ENCODE measurements at places on chromosomes 11 and 22.
A peak's percentile ranks its signal among the peaks of the same experiment; 100 is the strongest.

- no peak for DNase-seq
Measured at GRCh38 chr11:69971741-69972140, 106.4 kb upstream of the ANO1 start.

DNA sequence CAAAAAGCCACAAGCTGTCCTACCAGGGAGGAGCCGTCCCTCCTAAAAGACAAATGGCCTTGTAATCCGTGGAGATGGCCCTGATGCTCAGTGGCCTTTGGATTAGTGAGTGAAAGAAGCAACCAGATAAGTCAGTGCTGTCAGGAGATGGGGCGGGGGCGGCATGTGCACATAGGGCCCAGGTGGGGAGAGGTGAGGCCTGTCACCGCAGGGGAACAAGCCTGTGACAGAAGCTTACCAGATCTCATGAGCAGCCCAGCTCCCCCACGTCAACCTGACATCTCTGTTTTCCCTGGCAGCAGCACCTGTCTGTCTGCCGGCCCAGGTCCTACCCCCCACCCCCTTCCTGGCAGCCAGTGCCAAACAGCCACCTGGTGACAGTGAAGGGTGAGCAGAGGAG, 162.6 kb downstream of the BUD13 start:
- no peak for DNase-seq

DNA sequence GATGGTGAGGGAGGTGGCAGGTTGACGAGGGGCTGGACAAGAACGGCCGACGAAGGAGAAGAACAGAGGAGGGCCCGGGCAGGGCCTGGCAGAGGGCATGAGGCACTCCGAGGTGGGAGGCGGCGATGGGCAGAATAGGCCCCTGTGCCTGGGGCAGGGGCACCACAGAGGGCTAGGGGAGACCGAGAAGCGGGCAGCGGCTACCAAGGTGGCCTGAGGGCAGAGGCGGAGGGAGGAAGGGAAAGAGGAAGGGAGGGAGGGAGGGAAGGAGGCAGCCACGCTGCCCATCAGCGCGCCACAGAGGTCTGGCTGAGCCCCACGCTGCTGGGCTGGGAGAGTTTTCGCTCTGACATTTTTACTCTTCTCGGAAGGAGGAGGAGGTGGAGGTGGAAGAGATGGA, 11.3 kb downstream of the LSP1 start:
- no peak for DNase-seq

GRCh38 chr11:109329716-109330115, 92.3 kb upstream of the C11orf87 start:
- no peak for DNase-seq

- no peak for DNase-seq
Measured at GRCh38 chr22:30028731-30029130, 51.5 kb upstream of the HORMAD2 start.

GRCh38 chr11:130379276-130379675, 49.1 kb downstream of the ADAMTS8 start:
- DNase-seq = no peak

DNA sequence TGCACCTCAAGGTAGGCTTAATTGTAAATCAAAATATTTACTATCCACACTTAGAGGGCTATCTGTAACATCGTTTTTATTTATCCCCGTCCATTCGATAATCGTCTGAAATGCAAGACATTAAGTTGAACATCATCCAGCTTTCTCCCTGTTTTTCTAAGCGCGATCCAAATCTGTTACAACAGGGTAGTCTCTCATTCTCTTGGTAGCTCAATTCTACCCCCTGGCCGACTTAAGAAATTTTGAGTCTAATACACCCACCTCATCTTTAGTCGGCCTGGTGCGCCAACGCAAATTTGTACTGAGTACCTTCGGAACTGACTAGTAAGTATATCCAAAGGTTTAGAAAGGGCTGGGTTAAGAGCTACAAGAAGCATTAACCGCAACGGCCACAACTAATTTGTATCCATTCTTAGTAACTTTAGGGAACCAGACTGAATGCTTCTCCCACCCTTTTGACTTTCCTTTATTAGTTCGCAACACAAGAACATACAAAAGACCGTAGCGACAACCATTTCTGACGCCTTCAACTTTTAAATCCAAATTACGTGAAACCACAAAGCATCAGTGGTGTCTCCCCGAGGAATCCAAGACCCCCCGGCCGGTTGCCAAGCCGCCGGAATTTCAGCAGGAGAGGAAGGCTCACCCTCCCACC, 1.0 kb upstream of the ZNF143 start:
- no peak for DNase-seq

DNA sequence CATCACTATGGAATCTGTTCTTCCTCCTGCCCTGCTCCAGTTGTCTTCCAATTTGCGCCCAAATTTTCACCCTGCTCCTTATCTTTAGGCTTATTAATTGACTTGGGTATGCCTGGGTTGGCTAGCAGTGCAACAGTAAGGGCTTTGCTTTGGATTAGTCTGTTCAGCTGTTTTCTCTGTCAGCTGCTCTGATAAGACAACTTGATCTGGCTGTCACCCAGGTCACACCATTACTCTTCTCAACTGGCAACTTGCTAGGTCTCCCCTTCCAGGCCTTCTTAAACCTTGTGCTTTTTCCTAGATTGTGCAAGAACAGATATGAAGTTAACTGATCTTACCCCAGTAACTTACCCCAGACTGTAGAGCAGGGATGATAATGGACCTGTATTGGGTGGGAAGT, 357.8 kb upstream of the LARGE1 start:
- no peak for DNase-seq

GRCh38 chr22:31286360-31287255, 5.7 kb downstream of the PIK3IP1 start:
- DNase-seq = no peak

GRCh38 chr11:60852117-60852981, 3.4 kb downstream of the PTGDR2 start:
- peak; percentile 51 for DNase-seq

- DNase-seq = peak; percentile 2
Measured at GRCh38 chr22:23062616-23063538, 7.4 kb upstream of the GNAZ start.

DNA sequence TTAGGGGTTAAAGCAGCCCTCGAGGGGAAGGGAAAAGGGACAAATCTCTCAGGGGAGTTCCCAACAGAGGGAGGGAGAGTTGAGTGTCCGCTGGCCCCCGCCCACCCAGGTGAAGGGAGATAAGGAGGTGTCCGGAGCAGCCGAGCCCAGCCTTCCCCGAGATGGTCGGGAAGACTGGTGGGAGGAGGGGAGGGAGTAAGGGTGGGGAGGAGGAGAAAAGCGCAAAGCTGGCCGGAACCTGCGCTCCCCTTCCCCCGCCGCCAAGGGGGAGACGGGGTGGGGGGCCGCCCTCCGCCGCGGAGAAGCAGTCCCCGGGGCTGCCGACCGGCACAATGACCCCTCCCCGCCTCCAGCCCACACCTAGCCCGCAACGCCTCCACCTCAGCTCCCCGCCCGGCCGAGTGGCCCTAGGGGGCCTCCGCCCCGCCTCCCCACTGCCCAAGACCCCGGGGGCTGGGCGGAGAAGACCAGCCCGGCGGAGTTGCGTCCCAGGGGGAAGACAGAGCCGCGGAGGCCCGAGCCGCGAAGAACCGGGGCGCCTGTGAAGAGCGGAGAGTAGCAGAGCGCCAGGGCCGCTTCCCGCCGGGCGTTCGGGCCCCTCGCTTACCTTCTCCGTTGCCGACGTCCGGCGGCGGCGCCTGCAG, 479 bp downstream of the RSF1 start:
- DNase-seq = peak; percentile 80

DNA sequence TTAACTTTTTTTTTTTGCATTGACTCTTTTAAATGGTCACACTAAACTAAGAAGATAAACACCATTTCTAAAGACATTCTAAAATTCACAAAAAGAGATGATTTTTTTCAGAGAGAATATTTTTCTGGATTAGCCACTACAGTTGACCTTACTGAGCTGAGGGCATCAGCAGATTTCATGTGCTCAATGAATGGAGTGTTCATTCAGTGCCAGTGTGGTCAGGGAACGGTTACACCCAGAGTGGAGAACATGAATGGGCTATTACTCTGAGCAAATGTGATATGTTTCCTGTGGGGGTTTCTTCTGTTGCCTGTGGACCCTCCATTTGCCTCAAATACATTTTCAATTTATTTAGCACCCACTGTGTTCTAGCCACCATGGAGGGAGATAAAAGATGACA, 19.1 kb downstream of the PKNOX2 start:
- DNase-seq = no peak

DNA sequence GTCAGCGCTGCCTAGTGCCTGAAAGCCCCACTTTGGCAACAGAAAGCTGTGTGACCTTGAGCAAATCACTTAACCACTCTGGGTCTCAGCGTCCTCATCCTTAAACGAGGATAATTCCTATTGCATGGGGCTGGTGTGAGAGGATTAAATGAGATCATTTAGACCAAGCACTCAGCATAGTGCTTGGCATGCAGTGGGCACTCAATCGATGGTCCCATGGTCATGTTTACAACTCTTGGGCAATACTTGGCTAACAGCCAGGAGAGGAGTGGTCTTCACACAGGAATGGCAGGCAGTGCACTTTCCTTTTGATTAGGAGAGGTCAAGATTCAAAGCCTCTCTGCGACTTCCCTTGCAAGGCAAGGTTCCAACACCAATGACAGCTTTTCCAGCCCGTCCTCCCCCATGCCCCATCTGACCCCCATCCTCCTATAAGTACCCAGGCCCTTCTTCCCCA, 14.1 kb downstream of the TNKS1BP1 start:
- DNase-seq = no peak

GRCh38 chr11:113147249-113147648, 167.1 kb upstream of the TTC12 start:
- DNase-seq = no peak

DNA sequence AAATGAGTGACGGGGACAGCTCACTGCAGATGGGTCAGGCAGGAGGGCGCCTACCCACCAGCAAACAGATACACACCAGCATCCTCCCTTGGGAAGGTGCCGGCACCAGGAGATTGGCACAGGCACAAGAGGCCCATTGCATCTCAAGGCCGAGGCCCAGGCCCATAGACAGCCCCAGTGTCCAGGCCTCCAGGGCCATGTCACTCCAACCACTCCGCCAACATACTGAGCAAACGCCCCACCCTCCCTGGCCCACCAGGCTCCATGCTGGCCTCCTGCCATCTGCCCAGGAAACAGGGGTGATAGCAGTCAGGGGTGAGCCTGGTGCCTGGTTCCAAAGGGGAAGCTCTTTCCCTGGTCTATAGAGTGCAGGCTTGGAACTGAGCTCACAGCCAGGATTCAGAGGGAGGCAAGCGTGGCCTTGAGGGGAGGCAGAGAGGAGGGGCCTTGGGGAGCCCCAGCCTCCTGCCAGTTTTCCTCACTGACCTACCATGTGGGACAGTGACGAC, 34.7 kb downstream of the PISD start:
- no peak for DNase-seq

DNA sequence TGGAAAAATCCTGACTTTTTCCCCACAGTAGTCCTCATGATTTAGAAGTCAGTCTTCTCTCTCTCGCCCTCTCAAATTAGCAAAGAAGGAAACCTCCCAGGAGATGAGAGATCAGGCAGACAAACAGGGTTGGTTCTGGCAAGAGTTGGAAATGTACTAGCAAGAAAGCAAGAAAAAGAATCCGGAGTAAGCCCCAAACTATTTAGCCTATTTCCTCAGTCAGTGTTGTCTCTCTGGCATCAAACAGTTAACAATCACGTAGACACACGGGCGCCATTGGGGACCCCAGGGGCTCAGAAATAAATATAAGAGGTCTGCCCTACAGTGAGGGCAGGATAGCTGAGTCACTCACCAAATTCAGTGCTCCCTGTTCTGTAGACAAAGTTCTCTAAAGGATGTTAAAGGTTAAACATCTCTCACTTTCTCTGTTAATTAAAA, 4.7 kb downstream of the C11orf52 start:
- DNase-seq = no peak

GRCh38 chr11:34397120-34397519, 39.3 kb upstream of the ABTB2 start:
- DNase-seq = no peak

- DNase-seq = no peak
Measured at GRCh38 chr11:125147280-125147679, 17.3 kb upstream of the PKNOX2 start.

GRCh38 chr11:64078284-64078683, 42.6 kb downstream of the FLRT1 start:
- DNase-seq = no peak

DNA sequence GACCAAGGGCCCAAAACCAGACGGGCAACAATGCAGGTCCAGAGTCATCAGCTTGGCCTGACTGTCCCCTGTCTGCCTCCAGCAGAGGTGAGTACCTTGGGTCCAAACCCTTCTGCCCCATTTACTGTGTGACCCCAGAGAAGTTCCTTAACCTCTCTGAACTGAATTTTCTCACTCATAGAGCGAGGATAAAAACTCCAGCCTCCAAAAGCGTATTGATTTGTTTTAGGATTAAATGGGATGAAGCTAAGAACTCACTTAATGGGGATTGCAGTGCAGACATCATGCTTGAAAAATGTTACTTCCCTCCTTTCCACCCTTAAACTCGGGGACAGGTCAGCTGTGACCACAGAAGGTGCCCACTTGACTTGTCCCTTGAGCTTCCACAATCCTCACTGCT, 22.6 kb downstream of the IGLL1 start:
- no peak for DNase-seq

DNA sequence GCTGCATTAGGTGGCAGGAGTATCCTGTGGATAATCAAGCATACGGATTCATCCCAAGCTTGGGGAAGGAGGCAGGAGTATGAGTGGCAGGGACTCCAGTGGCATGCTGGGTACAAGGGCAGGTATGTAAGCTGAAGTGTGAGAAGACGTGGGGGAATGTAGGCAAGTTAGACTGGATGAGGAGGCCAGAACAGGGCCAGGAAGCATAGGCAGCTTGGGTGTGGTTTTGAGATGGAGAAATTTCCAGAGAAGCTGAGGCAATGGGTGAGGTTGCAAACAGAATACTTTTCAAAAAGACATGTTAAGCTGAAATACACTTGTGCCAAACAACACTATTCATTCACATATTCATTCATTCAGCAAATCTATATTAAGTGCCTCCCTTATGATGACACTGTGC, 43.1 kb upstream of the AMOTL1 start:
- DNase-seq = no peak

DNA sequence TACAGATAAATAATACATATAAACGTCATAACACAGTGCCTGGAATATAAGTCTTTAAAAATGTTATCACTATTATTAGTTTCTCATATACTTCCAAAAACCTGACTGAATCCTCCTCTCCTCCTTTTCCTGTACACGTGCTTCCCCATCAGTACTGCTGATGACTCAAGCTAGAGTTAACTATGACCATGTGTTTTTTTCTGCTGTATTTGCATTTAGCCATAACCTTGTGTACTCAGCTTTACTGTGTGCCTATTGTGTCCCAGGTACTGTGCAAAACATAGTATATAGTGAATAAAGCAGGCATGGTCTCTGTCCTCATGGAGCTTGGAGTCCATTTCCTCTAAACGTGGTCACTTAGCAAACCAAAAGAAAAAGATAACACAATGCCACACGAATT, 56.5 kb upstream of the ARHGAP32 start:
- no peak for DNase-seq

GRCh38 chr11:255176-255575, 18.4 kb downstream of the PSMD13 start:
- DNase-seq = no peak

DNA sequence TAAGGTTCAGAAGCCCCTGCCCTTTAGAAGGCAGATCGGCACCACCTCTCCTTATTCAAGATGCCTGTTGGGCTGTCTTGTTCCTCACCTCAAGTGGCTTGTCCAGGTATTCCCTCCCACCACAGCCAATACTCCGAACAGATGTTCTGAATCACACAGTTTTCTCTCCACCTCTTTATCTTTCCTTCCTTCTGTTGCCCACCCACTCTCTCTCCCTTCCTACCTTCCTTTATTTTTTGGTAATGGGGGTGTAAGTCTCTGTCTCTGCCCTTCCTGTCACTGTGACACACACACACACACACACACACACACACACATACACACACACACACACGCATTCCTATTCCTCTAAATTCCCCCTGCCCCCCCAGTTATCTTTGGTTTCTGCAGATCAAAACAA, 8.4 kb downstream of the BEST1 start:
- no peak for DNase-seq
